ENCODE measurements at places on chromosomes 5 and 9.

- DNase-seq = no peak
These were observed 271.8 kb downstream of the SMARCA2 start for GRCh38 chr9:2286825-2287455.

- no peak for DNase-seq
These were observed 118.0 kb downstream of the ESM1 start for GRCh38 chr5:54867310-54867944.

GRCh38 chr5:100902440-100903038 is 543 bp downstream of the ST8SIA4 start:
- no peak for DNase-seq

DNA sequence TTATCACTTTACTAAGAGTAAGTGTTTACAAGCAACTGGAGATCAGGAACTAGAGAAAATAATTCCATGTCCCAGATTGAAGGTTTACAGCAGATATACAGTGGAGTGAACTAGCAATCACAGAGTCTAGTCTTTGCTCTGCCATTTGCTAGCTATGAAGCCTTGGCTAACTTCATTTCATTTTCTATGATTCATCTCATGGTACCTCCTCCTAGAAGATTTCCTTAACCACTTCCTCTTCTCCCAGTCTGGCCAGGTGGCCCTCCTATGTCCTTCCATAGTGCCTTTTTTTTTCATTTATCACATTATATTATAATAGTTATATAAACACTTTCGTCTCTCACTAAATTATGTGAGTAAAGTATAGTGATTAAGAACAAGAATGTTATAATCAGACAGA is 52.1 kb downstream of the GRIA1 start:
- no peak for DNase-seq

DNA sequence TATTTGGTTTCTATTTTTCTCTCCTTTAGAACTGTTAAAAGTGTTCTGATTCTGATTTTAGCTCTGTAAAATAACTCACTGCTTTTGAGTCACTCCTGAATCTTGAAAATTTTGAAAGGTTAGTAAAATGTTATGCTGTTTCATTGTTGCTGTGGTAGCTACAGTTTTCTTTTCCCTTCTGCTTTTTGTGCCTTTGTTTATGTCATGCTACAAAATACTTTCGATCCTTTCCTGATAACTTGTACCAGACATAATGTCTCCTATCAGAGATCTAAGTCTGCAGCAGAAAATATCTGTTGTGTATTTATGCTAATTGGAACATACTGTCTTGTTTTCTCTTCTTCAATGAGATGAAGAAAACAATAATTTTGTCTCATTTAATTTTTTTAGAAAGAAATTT is 26.9 kb upstream of the CEP120 start:
- no peak for DNase-seq

- no peak for DNase-seq
These were observed 63.7 kb downstream of the HABP4 start for GRCh38 chr9:96513622-96514021.

- DNase-seq = no peak
These were observed 104.0 kb downstream of the DOCK8 start for GRCh38 chr9:318646-319045.

DNA sequence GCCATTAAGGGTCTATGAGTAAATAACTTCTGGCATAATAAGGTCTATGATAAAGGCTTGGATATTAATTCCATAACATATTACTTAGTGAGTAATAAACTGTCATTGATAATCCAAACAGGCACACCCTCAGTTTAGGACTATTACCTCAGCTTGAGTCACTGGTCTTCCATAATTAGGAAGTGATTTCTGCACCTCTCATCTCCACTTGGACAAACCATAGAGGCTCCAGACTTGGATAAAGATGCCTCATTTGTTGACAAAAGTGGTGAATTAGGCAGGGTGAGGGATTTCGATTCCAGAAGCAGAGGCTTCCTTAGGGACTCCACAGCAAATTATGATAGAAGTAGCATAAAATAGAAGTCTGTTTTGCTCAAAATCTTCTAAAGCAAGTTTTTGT is 127.5 kb upstream of the MTAP start:
- DNase-seq = no peak

DNA sequence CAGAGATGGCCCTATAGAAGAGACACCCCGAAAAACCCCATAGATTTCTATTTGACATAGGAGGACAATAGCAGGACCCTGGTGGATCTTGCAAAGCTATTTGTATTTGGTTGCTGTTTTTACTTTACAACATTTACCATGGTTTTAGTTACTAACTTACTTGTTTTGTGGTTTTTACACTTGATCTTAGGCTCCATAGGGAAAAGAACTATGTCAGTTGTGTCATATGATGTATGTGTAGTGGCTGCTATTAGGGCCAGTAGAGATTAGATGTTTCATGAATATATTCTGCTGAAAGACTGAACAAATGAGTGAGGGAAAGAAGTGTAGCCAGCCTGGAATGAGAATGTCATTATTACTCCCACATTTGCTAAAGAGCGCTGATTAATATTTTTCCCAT is 388.1 kb downstream of the SEMA5A start:
- DNase-seq = no peak

- no peak for DNase-seq
These were observed 15.1 kb upstream of the LPCAT1 start for GRCh38 chr5:1538741-1539392.

GRCh38 chr9:6869081-6869948 is 111.5 kb downstream of the KDM4C start:
- DNase-seq = no peak

DNA sequence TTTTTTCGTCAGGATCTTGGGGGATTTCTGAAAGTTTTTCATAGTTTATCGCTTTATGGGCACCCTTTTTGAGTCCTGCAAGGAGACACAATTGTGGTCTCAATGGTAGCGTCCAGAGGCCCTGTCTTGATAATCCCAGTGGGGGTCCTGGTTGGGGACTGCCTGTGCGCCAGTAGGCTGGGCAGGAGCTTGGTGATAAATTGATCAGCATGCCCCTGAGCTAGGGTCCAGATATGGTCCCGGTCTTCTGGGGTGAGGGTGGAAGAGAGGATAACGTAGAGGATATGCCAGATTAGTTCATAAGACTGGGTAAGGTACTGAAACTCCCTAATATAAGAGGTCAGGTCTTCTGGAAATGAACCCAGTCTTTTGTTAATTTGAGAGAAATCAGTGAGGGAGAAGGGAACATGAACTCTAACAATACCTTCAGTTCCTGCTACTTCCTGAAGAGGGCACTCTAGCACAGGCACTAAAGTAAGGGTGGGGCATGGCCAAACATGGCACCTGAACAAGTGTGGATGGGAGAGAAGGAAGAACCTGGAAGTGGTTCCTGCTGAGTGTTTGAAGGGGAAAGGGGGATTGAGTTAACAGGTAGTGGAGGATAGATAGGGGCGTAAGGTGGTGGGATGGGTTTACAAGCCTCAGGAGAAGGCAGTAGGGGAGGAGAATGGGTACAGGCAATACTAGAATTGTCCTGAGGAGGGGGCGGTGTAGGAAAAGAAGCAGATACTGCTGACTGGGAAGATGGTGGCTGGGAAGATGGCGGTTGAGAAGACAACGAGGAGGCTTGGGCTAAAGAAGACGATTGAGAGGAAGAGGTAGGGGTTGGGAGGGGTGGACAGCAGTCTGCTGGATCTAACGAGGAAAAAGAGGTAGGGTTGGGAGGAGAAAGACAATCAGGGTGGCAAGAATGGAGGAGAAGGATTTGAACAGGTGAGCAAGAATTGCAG is 33.8 kb upstream of the ANXA2R start:
- DNase-seq = peak; percentile 33
